NCI-H748 treated with DMSO at 0.1 percent for 48 hours (cell line): ENCODE measurements at places on chromosomes 12 and 14.

DNA sequence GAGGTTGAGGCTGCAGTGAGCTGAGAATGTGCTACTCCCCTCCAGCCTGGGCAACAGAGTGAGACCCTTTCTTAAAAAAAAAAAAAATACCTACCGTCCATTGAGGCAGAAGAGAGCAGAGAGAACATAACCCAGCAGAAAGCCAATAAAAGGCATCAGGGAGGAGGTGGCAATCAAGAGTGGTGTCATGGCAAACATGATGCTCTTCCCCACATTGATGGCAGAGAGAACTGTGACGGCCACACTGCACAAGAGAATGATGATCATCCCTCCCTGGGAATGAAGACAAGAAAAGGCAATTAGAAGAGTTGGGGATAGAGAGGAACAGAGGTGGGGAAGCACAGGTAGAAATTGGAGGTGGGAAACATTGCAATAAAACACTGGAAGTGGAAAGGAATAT, 12.1 kb downstream of the SRSF5 start:
- DNase-seq: no peak

DNA sequence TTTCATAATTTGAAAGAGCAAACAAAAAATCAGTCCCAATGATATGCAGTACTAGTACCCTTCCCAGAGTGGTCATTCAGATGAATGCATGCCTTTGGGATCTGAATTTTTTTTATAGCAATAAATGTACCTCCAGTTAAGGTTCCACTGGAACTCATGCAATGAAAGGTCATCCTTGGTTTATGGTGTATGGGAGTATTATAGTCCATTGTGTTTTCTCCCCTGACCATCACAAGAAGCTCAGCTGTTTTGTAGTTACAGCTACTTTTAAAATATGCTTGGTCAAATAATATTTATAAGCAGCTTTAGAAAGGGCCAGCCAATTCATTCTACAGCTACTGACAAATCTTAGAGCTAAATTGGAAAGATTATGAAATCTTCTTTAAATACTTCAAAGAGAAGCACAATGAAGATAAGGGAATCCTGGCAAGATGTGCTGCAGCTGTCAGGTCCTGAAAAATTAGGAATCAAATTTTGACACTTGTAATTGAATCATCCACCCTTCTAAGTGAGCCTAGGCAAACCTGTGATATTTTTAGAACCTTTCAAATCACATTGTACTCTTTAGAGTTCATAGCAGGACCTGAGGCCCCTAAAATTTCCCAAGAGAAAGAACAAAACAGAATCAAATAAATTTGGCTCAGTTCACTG, 46.5 kb downstream of the IFT81 start:
- DNase-seq: no peak

GRCh38 chr12:90836689-90837088, 118.3 kb downstream of the CCER1 start:
- DNase-seq: no peak

- DNase-seq: no peak
Observed at GRCh38 chr14:94555991-94556390, 5.3 kb upstream of the SERPINA4 start.

- DNase-seq: peak; percentile 8
Observed at GRCh38 chr14:97299661-97300060, 502.5 kb downstream of the VRK1 start.

- no peak for DNase-seq
Observed at GRCh38 chr12:74031045-74031444, 506.6 kb upstream of the ATXN7L3B start.

DNA sequence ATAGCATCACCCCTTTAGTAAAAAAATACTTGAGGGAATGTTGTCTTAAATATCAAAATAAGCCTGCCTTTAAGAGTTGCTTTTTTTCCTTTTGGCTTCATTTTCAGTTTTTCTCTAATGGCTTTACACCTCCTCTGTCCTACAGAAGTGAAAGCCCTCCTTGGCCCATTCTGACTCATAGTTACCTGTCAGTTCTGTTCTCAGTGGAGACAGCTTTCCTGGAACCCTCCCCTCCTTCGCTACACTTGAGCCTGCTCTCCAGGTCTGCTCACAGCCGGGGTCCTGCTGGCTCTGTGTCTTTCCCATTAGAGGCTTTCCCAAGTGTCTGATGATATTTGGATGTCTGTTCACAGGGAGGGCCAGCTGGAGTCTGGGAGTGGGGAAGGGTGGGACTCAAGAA, 84.0 kb downstream of the PELI2 start:
- DNase-seq: no peak

DNA sequence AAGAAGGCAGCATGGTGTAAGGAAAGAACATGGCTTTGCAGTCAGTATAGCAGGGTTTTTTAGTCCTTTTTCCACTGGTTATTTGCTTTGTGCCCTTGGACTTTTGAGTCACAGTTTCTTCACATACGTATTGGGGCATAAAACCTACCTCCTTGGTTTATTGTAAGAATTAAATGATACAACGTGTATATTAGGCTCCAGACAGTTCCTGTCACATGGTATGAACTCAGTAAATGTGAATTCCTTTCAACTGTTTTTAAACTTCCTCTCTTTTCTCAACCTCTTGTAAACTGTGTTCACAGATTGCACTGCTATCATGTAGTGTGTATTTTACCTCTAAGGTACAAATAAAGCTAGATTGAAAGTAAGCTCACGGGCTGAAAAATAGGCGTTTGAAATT, 29.5 kb downstream of the MSRB3 start:
- no peak for DNase-seq

GRCh38 chr14:64732066-64732465, 27.8 kb downstream of the PLEKHG3 start:
- DNase-seq: no peak
